Activated CD4-positive, CD25-positive, alpha-beta regulatory T cell treated with anti-CD3 and anti-CD28 coated beads, Interleukin-2, amount 50 U/mL, for 72 hours (primary cell): ENCODE measurements at places on chromosomes 6 and 20.
A peak's percentile ranks its signal among the peaks of the same experiment; 100 is the strongest.

DNA sequence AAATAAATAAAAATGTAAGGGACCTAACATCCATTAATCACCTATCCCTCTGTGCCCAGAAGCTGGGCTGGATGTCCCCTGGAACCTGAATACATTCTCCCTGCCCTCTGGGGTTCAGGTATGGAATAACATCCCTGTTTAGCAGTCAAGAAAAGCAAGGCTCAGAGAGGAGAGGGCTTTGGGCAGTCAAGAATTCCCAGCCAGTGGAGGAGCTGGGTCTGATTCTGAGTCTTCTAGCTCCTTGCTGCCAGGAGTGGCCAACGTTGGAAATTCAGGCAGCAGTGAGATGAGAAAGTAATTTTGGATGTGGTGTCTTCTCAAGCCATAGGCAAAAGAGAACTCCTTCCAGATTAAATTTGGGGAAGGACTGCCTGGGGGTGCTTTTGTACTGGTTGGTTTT lies 42.6 kb upstream of the ZNFX1 start:
- no peak for DNase-seq

DNA sequence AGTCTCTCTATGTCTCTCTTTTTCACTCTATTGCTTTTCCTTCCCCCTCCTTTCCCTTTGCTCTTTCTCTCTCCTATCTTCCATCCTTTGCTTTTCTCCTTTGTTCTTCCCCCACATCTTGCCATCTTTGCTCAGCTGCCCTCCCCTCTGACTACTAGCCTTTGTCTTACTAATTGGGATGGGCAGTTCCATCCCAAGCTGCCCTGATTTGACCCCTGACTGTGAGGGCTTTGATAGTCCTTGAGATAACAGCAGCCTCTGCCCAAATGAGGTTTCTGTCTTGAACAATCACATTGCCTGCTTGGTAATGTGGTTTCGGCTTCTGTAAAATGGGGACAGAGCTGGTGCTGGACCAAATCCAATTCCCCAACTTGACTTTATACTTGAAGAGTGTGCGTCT lies 327.7 kb downstream of the DHX35 start:
- DNase-seq = no peak

DNA sequence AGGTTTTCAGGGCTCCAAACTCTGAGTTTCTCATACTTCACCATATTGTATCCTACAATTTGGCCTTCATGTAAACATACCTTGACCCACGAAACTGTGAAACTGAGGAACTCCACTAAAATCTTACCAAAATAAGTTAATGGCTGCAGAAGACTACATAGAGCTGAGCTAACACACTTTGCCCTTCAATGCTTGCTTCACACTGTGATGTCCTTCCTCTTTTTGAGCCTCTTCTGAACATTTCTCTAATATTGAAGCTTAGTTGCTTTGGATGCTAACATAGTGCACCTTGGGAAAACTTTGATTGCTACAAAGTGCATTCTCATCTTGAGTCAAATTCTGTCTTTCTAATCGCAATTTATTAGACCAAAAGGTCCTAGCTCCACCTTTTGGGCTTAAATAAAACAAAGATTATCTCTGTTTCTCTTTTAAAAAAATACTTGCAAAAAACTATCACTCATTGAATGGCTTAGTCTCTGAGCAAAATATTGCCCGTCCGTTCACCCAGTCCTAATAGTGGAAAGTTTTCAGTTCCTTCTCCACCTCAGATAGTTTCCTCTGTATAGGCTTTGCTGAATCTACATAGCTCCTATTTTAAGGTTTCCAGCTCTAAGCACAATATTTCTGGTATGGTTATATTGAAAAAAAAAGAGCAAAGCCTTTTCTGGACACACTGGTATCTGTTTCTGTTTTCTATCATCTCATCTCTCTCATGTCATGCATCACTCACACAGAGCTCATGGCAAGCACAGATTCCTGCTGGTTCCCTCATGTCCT lies 494.6 kb downstream of the RFPL4B start:
- no peak for DNase-seq

GRCh38 chr6:42417641-42418112 lies 34.0 kb downstream of the TRERF1 start:
- DNase-seq = no peak

GRCh38 chr20:34680586-34681175 lies 3.8 kb upstream of the PIGU start:
- DNase-seq = no peak

GRCh38 chr6:153129873-153130514 lies 1.1 kb downstream of the RGS17 start:
- DNase-seq = no peak

- DNase-seq = no peak
These were observed 85.8 kb downstream of the ZFP64 start for GRCh38 chr20:52105442-52106422.

DNA sequence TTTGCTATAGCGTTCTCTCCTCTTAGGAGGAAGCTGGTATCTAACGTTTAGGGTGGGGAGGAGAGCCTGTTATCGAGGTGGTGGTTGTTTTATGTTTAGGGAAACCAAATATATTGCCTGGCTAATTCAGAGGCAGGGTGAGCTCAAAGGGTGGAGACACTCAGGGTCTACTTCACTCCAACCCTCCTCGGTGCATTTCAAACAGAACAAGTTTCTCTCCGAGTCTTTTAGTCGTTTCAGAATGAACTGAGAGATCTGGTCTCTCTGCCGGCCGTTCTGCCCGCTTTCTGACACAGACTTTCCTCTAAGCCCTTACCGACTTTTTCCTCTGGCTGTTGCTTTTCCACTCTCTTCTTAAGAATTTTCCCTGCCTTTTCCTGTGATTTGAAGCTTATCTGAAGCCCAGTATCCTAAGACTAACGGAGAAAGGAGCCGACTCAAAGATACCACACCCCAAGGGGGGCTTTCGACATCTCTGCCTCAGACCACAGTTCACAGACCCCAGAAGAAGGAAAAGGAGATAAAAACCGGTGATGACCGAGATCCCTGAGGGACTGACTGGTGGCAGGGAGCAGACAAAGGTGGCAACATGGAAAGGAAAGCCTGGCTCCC lies 865 bp downstream of the STK38 start:
- no peak for DNase-seq

DNA sequence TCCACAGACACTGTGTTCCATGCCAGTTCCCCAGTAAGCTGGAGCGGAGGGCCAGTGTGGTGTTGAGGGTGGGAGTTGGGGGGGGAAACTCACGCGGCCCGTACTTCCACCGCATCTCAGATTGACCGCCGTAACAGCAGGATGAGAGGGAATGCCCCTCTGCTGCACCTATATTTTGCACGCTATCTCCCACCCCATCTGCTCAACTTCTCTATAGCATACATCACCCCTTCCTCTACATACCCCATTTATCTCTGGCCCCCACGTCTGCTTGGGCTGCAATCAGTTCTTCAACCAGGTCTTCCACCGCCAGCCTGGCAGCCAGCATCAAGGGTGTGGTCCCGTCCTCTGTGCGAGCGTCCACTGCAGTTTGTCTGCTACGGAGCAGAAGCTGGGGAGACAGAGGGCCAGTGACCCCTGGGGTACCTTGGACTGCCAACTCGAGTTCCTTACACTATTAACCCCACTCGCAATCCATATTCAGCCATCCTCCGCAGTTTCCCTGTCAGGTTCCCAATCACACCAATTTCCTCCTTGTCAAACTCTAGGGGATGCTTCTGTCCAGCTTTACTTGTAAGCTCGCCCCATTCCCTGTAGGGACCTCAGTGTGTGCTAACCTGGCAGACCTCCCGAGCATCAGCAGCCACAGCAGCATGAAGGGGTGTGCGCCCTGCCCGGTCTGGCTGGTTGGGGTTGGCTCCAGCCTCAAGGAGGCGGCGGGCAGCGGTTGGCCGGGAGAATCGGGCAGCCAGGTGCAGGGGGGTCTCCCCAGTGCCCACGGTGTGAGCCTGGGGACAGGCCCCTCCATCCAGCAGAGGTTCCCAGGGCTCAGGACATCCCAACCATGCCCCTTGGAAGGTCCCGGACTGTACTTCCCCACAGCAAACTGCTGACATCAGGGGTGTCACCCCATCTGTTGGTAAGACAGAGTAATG lies 4.5 kb upstream of the GPSM3 start:
- no peak for DNase-seq

DNA sequence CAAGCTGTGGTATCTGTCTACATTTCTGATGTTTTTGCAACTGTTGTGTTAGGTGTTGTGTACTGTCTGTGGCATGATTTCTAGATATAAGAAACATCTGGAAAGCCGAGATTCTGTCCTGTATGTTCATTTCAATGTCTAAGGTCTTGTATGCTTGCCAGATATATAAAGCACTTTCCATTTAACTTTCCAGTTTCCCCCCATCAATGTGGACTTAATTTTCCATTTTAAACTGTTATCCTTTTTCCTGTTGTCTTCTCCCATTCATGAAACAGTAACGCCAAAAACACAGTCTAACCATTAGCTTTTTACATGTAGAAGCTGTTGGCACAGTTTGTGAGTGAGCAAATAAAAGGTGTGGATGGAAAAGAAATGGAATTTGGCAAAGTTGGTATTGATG lies 181.6 kb downstream of the FARS2 start:
- DNase-seq = no peak

DNA sequence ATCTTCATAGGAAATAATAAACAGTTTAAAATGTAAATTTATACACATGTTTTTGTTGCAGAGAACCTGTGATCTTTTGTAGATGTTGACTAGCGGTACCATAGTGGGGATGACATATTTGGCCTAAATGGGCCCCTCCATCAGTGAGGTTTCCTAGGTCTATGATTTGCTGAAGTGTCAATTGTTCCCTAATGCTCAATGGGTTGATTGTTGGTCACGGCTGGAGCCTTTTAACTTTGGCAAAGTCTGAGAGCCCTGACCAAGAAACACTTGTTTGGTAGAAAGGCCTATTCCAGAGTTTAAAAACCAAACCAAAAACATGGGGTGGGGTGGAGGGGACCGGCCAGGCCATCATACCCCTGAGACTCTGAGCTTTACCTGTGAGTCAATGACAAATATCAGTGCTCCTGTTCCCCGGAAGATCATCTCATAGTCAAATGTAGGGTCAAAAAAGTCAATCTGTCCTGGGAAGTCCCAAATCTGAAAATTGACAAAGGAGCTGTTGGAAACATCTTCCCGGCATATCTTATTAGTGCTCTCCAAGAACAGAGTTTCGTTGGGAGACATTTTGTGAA lies 25.1 kb downstream of the RRAGD start:
- DNase-seq = no peak

DNA sequence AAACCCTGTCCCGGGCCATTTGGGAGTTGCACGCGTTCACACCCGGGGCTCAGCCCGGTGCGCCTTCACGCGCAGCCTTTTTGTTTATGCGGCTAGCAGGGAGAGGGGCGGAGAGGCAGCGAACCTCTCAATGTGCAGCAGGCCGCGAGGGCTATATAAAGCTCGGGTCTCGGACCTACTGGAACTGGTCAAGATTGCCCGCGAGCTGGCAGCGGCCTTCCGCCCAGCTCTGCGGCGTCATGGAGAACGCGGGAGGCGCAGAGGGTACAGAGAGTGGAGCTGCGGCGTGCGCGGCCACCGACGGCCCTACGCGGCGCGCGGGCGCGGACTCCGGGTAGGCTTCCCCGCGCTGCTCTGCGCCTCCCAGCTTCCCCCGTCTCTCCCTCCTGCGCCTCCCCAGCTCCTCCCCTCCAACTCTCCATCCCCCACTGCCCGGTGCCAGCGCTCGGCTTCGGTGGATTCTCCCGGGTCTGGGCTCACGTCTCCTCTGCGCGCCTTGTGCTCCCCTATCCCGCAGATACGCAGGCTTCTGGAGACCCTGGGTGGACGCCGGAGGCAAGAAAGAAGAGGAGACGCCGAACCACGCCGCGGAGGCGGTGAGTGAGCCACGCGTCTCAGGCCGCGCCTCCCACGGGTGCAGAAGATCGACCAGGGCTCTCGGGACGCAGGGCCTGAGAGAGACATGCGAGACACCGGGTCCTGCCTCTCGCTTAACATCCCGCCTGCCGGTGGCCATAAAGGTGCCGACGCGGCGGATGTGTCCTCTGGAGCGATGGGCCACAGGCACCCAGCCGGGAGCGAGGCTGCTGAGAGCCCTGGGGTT lies at the start of gene RIPPLY2:
Gene RIPPLY2, plus strand, starts transcription at position 183 of the 823 bp plus-strand sequence. Its CDS starts 57 bp downstream, at position 240.
- DNase-seq = peak; percentile 33

DNA sequence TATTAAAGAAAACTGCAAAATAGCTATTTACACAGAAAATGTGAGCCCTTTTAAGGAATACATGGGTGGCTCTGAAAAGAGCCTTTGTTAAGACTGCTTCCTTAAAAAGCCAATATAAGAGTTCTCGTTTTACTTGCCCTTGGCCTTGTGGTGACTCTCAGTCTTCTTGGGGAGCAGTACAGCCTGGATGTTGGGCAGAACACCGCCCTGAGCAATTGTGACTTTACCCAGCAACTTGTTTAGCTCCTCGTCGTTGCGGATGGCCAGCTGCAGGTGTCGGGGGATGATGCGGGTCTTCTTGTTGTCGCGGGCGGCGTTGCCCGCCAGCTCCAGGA lies 111.5 kb downstream of the HFE start:
- DNase-seq = no peak

GRCh38 chr6:134145786-134146185 lies 93.4 kb upstream of the SLC2A12 start:
- DNase-seq = no peak

DNA sequence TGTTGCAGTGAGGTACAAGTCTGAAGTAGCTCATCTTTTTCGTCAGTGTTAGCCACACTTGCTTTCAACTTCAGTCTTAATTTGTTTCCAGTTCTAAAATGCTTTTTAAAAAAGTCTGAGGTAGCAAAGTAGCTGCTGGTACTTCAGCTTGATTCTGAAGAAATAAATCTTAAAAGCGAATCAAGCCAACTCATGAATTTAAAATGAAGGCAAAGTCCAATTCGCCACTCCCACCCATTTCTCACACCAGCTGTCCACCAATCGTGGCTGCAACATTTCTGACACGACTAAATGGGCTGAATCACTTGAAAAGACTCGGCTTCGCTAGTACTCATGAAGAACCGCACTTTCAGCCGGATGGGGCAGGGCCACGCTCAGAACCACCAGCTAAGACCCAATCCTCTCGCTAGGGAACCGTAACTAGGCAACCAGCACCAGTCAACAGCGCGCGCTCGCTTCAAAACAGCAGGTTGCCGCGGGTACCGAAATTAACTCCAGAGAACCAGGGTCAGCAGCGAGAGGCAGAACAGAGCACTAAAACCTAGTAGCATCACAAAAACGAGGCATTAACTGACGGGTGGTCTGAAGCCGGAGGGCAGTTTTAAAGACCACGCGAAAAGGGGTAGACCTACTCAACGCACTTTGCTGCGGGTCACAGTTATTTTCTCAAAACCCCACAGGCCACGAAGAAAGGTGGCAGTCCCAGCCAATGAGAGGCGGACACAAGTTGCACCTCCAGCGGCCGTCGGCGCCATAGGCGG lies 900 bp downstream of the BCLAF1 start:
- peak; percentile 78 for DNase-seq

GRCh38 chr20:64158346-64159285 lies 5.6 kb upstream of the MYT1 start:
- DNase-seq = no peak

- no peak for DNase-seq
These were observed 25.6 kb downstream of the CYP39A1 start for GRCh38 chr6:46626976-46627375.
